Adipose tissue (tissue), 3 donors: ENCODE measurements at places on chromosomes 7 and 10. TPM values are rescaled to one million over a fixed set of nuclear protein-coding genes. Genes with fewer than 3 reads are reported as not detected.

The CBX3 gene
- polyA plus RNA-seq: 132 TPM

The GARIN1A gene
- 2.6 TPM for polyA plus RNA-seq

The PTPRN2 gene
- 3.7 TPM for polyA plus RNA-seq

The HABP2 gene
- polyA plus RNA-seq: not detected

The AMPH gene
- 1.2 TPM for polyA plus RNA-seq

The FGFBP3 gene
- 1.0 TPM for polyA plus RNA-seq
